ENCODE measurements at places on chromosomes 2 and 18.
A peak's percentile ranks its signal among the peaks of the same experiment; 100 is the strongest.

DNA sequence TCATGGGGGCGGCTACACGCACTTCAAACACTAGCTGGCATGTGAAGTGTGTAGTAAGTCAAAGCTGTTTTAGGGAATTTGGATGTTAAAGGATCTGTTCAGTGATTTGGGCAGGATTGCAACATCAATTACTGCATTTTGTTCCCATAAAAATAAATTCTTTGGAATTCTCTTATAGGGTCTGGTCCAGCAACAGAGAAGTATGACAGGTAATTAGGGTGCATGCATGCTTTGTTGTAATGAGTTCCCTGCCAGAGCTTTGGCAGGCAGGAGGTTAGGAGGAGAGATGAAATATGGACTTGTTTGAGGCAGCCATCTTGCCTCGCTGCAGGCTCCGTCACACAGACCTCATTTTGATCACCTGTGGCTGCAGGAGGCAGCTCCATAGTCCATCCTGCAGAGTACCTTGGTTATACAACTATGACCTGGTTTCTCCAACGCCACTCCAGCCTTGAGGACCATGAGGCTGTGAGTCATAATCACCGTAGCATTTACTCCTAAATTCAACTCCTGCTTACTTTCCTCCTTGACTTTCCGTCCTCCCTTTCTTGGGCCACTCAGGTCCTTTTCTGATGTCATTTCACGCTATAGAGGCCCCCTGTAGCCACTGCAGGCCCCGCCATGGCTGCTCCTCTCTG, 26.5 kb upstream of the EML4 start:
- DNase-seq: no peak

- no peak for DNase-seq
These were observed 83.3 kb upstream of the POMC start for GRCh38 chr2:25251422-25252273.

DNA sequence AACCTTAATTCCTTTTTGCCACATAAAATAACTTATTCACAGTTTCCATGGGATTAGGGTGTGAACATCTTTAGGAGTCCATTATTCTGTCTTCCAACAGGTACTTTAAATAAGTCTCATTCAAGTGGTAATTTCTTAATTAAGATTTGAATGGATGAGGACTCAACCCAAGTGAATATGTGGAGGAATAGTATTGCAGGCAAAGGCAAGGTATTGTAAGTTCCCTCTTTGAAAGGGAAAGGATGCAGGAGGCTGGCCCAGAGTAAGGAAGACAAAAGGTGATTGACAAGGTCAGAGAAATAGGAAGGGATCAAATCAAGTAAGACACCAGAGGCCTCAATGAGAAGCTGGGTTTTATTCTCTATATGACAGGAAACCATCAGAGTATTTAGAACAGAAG, 238.2 kb upstream of the RBMS1 start:
- no peak for DNase-seq

GRCh38 chr2:15178946-15179345, 382.2 kb downstream of the NBAS start:
- no peak for DNase-seq

- DNase-seq: no peak
These were observed 5.6 kb upstream of the SMAD7 start for GRCh38 chr18:48956356-48956755.

DNA sequence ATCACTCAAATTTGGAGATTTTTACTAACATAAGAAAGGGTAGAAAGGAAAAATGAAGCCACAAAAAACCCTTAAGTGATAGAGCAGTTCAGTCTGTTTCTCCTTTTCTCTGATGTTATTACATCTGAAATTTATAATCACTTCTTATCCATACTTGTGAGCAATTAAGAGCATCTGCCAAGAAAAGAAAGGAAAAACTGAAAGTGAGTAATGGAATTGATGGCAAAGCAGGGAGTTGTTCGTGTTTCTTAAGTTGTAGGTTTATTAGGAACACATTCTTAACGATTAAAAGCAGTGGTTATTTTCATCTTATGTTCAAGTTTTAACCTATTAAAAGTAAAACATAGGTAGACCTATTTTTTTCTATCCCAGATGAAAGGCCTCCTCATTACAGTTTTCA, 277.7 kb downstream of the RND3 start:
- no peak for DNase-seq

- peak; percentile 20 for DNase-seq
These were observed 830 bp downstream of the DNER start for GRCh38 chr2:229713371-229714079.

- no peak for DNase-seq
These were observed 25.4 kb upstream of the TANK start for GRCh38 chr2:161134547-161135518.

DNA sequence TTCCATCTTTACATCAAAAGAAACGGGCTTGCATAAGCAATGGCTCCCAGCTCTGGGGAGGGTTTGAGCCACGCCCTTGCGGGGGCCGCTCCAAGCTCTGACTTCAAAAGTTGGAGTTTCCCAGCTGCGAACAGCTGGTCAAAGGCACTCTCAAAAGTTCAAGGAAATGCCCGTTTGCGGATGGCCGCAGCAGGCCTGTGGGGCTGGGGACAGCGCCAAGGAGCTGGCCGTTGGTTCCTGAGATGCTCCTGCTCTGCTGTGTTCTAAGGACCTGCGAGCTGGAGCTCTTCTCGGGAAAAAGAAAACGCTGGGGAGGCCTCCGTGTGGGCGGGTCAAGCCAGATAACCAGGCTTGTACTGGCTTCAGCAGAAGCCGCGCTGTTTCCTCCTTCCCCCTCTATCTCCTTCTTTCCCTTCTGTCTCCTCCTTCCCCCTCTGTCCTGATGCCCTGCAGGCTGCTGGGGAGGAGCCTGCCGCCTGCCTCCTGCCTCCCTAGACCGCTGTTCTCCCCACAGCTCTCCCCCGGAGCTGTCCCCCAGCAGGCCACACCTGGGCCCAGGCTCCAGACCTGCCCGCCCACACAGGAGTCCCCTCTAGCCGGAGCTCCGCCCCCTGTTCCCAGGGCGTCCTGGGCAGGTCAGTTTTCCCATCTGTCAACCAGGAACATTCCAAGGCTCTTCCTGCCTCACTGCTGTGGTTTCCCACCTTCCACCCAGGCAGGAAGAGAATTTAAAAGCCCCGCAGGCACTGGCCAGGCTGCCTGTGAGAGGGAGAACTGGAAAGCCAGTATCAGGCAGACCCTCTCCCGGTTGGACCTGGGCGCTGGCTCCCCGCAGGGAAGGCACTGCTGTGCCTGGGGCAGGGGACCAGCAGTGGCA, 14.1 kb downstream of the KLF11 start:
- DNase-seq: no peak

- peak; percentile 13 for DNase-seq
These were observed 47.4 kb upstream of the NXPH2 start for GRCh38 chr2:138827426-138828054.

DNA sequence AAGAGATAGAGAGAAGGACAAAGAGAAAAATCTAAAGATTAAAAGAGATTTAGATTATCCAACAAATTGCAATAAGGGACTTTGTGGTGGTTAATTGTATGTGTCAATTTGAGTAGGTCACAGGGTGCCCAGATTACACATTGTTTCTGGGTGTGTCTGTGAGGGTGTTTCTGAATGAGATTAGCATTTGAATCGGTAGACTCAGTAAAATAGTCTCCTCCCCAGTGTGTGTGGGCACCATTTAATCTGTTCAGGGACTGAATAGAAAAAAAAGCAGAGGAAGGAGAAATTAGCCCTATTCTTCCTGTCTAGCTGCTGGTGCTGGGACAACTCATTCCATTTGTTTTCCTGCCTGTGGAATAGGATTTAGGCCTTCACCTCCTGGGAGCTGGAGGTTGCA, 339.8 kb upstream of the EPHA4 start:
- no peak for DNase-seq

- DNase-seq: no peak
These were observed 20.6 kb downstream of the PAIP2B start for GRCh38 chr2:71206271-71206670.

DNA sequence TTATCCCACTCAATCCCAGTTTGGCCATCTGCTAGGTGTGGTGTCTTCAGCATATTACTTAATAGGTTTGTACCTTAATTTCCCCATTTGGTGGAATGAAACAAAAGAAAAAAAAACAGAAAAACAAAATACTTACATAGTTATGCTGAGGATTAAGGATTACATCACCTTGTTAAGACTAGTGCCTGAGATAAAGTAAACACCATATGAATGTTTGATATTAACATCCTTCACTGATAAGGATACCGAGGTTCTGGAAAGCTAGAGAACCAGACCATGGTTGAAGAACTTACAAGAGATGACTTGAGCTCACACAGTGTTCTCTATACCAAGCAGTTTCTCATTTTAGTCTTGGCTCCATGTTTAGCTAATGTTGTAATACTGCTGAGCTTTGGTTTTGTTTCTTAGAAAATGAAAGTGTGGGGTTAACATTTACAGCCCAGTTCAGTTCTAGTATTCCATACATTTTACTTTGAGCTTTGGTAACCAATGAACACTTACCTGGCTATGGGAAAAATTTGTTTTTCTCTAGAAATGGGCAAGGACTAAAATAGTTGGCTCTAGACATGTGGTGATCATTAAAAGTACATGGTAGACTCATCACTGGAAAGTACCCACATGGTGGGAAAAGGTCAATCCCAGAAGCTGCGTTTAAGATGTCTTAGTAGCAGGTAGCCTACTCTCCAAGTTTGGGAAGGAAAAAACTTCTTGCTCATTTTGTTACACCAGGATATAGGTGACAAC, 5.8 kb upstream of the GPD2 start:
- DNase-seq: no peak

GRCh38 chr2:231707625-231707926, 749 bp upstream of the PTMA start:
- DNase-seq: no peak

DNA sequence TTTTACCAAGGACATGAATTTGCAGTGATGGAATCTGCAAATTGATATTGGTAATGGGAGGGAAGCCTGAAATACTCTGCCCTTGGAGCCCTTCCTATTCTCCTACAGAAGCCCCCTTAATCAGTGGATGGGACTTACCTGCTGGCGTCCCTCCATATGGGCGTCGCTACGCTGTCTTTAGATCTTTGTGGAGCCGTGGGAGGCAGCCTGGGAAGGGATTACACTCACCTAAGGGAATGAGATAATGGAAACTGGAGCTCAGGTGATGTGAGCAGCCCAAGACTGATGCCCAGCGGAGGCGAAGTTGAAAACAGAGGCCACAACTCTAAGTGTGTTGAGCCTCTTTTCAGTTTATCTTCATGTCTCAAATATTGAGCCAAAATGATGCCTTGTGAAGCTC, 306.6 kb downstream of the MYCN start:
- no peak for DNase-seq

GRCh38 chr2:28390241-28390745, 2.4 kb upstream of the FOSL2 start:
- DNase-seq: no peak

Measured in NCI-H1436 treated with DMSO at 0.1 percent for 48 hours (cell line).